KBM-7 (cell line): ENCODE measurements at places on chromosomes 3 and 15.

- DNase-seq: peak; percentile 25
Observed at GRCh38 chr3:158711886-158712285, 20.4 kb downstream of the RARRES1 start.

- DNase-seq: no peak
Observed at GRCh38 chr3:106458952-106459351, 590.1 kb upstream of the CBLB start.

DNA sequence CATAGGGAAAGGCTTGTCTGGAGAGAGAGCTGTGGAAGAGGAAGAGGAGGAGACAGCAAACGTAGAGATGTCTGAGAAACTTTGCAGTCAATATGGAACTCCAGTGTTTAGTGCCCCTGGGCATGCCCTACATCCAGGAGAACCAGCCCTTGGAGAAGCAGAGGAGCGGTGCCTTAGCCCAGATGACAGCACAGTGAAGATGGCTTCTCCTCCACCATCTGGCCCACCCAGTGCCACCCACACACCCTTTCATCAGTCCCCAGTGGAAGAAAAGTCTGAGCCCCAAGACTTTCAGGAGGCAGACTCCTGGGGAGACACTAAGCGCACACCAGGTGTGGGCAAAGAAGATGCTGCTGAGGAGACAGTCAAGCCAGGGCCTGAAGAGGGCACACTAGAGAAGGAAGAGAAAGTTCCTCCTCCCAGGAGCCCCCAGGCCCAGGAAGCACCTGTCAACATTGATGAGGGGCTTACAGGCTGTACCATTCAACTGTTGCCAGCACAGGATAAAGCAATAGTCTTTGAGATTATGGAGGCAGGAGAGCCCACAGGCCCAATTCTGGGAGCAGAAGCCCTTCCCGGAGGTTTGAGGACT is 6.9 kb downstream of the MAP1A start:
- DNase-seq: no peak

DNA sequence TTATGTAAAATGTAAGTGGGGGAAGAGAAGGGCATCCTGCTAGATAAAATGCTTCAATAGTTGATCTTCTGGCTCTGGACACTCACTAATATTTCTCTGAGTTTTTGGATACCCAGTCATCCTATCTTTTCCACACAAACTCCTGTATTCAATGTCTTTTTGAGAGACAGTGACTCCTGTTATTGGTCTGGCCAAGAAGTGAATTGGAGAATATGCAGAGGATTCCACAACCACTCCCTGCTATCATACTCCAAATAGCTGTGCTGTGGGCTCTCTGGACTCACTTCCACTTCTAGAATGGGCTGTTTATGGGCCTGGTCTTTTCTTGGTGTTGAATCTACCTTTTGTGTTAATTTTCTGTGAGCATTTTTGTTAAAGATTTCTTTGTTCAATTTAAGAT is 376.8 kb downstream of the NLGN1 start:
- no peak for DNase-seq

GRCh38 chr3:80983753-80984152 is 777.7 kb downstream of the GBE1 start:
- DNase-seq: no peak

DNA sequence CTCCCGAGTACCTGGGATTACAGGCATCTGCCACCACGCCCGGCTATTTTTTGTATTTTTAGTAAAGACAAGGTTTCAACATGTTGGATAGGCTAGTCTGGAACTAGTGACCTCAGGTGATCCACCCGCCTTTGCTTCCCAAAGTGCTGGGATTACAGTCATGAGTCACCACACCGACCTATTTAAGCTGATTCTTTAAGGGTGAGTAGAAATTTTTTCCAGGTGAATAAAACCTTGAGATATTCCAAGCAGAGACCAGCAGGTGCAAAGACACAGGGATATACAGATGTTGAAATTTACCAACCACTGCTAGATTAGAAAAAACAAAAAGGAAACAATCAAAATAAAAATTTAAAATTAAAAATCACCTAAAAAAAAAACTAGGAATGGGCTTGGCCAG is 74.4 kb upstream of the CHRNB4 start:
- no peak for DNase-seq

DNA sequence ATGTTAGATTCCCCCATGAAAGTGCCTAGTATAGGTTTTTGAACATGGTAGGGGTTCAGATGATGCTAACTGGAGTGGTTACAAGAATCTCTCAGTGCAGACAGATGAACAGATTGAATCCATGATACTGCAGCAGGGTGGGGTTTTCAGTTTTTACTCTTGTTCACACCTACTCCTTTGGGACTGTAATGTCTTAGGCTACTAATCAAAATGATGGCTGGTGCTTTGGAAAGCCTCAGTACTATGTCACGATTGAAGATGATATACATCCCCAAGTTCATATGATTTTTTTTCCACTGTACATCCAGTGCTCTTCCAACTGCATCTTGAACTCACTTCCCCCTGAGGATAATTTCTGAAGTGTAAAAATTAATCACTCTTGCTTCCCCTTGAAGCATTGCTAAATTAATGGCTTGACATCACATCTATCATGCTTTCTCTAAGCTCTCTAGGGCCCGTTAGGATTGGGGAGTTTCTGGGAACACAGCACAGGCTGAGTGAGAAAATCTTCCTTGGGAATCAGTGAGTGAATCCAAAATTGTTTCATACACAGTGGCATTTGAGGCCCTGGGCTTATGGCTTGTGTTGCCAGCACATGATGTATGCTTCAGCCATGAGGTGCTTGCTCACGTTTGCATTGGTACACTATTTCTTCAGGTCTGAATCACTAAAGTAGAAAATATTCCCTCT is 115.0 kb upstream of the TPRG1 start:
- no peak for DNase-seq

DNA sequence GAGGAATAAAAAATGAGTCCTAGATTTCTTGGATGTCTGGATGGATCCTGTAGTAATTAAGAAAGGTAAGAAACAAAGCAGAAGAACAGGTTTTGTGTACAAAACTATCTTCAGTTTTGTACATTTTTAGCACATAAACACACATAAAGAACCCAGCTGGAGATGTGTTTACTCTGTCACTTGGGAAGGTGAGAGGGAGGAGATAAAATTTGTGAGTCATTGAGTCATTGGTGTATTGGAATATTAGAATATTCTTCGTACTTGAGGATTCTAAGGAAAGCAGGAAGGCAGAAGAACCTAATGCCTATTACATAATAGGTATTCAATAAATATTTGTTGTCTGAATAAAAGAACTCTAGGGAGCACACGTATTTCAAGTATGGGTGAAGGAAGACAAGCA is 17.4 kb downstream of the APPL1 start:
- DNase-seq: no peak

DNA sequence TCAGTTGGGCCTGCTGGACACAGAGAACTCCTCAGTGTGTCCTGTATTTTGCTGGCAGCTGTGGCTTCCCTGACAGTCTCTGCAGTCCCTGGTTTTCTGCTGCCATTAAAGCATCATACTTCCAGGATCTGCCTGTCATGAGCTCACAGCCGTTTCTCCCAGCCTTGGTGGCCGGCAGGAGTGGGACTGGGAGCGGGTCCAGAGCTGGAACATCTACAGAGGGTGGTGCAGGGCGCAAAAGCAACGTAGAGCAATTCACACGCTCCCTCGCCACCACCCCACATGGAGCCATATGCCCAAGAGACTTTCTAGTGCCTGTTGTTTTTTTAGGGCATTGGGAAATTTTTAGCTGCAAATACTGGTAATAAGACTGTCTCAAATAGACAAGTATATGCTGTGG is 33.6 kb downstream of the ABTB1 start:
- DNase-seq: no peak

GRCh38 chr3:67361323-67361722 is 293.1 kb downstream of the SUCLG2 start:
- no peak for DNase-seq

DNA sequence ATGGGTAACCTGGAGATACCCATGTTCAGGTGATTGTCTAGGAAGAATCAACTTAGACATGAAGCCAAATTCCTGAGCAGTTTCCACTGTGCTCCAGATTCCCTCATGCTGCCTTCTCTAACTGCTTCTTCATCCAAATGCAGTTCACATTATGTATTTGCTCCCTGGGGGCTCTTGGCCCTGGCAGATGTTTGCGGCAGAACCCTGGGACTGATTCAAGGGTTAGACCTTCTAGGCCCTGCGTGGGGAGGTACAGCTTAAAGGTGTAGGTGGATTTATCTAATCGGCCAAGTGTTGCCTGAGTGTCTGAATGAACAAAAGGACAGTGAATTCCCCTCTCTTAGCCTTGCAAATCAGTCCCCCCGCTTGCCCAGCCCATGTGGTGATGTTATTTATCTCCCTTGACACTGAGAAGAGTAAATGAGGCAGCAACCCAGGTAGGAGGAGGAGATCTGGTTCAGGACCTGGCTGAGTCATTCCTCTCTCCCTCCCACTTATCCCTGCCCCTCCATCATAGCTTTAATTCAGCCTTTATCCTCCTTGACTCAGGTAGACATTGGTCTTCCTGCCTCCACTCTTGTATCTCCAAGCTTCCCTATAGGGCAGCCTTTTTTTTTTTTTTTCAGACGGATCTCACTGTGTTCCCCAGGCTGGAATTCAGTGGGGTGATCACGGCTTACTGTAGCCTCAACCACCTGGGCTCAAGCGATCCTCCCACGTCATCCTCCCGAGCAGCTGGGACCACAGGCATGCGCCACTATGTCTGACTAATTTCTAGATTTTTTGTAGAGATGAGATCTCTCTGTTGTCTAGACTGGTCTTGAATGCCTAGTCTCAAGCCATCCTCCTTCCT is 54.8 kb downstream of the MAGEF1 start:
- no peak for DNase-seq

- DNase-seq: no peak
Observed at GRCh38 chr15:63461230-63461985, 43.0 kb upstream of the USP3 start.

DNA sequence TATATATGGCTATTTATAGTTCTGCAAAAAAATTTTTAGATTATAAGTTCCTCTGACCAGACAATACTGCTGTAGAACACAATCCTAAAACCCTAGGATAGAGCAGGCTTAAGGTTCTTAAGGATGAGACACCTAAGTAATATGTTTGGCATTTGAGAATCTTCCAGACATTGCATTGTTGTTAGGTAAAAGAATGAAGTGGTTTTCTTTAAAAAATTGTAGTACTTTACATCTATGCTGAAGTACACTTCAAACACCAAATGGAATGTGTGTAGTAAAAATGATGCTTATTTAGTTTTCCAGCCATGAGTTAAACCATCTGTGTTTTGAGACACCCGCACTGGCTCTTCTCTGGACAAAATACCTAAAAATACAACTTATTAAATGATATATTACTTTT is 857.7 kb downstream of the OTOL1 start:
- no peak for DNase-seq

- DNase-seq: no peak
Observed at GRCh38 chr3:157905885-157906284, 200.3 kb downstream of the SHOX2 start.
